A172 (cell line): ENCODE measurements at places on chromosomes 16 and 17. TPM values are rescaled to one million over a fixed set of nuclear protein-coding genes. Genes with fewer than 3 reads are reported as not detected.

- DNase-seq = no peak
Measured at GRCh38 chr16:5175266-5175665, 77.7 kb upstream of the EEF2KMT start.

TRPV3 gene
- 1.2 and 1.8 TPM in 2 replicates for total RNA-seq

DNA sequence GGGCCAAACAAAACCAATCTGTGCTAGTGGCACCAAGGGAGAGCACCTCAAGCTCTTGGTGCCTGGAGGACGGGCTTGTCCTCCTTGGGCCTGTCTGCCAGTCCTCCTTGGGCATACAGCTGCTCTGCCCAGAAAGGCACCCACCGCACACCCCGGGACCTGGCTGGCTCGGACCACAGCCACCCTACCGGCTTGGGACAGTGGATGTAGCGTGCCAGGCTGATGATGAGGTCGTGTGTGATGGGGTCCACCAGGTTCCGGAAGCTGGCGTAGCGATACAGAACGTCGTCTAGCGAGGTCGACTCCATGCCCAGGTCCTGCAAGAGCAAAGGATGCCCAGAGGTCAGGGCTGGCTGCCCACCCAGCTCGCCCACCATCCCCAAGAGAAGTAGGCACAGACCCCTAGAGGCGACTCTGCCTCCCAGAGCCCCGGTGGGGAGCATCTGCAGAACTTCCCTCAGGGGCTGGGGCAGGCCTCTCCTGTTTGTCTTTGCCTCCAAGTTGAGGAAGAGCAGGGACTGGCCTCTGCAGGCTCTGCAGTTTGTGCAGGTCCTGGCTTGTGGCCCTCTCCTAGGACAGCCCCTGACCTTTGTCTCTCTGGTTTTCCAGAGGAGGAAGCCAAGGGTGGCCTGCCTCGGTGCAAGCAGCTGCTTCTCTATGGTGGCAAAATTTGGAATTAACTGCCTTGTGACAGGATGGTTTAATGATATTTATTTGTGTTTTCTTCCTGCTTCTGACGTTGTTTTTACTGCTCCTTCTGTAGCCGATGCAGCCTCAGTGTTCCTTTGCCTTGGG, 29.7 kb downstream of the LRRC75A start:
- no peak for DNase-seq

GRCh38 chr16:78060809-78061208, 38.5 kb downstream of the CLEC3A start:
- no peak for DNase-seq

DNA sequence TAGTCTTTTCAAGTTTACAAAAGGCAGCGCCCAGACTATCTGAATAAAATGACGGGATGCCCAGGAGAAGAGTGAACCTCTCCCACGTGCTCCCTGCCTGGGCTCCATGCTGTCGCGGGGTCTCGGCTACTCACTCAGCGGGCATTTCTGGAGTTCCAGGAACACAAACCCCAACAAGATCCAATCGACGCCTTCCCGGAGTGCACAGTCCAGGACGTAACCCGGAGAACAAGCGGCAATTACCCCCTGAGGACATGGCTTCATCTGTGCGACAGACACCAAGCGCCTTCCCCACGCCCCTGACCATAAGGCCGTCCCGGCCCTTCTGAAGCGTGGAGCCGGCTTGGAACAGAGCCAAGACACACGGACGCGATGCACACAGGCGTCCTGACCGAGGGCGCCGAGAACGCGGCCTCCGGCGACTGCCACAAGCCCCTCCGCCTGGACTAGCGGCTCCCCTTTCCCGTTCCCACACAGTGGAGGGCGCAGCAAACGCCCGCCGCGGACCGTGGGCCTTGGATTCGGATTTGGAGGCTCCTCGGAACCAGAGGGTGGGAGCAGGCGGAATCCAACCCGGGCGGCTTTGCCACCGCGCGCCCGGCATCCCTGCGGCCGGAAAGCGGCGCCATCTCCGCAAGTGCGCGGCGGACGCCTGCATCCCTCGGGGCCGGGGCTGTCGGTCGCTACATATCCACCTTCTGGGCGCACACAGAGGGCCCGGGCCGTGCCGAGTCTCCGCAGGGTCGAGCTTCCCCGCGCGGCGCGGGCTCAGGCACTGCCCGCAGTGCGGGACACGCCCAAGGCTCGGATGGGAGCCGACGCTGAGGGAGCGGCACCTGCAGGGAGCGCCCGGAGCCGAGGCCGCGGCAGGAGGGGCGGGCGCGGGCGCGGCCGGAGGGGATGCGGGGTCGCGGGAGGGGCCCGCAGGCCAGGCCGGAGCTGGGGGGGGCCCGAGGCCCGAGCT, 725 bp downstream of the ABCA3 start:
- DNase-seq = peak; percentile 8

GRCh38 chr16:82229800-82230619, 60.0 kb upstream of the MPHOSPH6 start:
- peak; percentile 74 for DNase-seq

GRCh38 chr17:61402978-61403800, 3.5 kb downstream of the TBX2 start:
- no peak for DNase-seq

OSGIN1 gene
- total RNA-seq = 6.2 and 10.6 TPM in 2 replicates

- DNase-seq = no peak
Measured at GRCh38 chr17:61265397-61265796, 134.2 kb upstream of the TBX2 start.

ZNF423 gene
- total RNA-seq = not detected in 2 replicates

DNA sequence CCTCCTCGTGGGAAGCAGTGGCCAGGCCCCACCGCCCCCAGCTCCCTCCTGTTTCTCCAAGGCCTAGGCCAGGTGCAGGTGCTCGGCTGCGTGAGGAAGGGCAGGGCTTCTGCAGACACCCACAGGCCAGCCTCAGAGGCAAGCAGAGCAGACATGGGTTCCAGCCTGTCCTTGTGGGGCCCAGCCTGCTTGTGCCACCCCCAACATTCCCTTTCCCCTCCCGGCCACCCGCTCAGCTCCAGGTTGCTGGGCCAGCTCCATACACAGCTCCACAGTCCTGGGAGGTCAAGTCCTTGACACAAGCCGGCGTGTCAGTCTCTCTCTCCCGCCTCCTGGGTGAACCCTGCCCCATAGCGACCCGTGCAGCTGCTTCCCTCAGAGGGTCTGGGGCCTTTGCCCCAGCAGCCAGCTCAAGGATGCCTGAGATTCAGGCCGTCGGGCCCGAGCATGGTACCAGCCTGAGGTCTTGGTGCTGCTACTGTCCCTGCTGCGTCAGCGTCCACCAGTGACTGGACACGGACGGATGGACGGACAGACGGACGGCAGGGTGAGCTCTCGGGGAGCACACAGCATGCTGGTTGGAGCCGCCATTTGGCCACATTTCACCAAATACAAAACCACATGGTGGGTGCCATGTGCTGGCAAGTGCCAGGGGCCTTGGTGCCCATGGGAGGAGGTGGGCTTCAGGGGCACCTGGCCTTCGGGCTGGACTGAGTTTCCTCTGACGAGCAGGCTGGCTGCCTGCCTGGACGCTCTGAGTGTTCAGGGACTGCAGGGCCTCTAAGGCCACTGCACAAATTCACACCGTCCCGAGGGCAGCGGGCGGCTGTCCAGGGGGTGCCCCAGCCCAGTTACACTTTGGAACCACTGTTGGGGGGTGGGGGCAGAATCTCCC, 8.0 kb downstream of the SECTM1 start:
- no peak for DNase-seq

- no peak for DNase-seq
Measured at GRCh38 chr17:81132770-81133723, 32.3 kb upstream of the PVALEF start.

DNA sequence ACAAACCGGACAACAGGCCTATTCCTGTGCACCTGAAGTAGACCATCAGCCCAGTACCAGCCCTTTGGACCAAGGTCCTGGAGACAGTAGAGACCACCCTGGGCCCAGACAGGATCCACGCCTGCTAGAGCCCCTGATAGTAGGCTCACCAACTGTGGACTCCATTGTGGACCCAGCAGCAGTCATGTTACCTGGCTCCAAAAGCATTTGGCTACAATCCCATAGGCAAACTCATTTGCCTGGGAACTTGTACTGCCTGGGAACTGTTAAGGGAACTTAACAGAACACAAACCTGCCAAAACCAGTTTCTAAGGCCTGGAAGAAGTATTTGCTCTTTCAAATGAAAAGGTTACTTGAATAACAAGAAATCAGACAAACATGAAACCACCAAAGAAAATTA, 10.0 kb upstream of the ACSM1 start:
- DNase-seq = no peak

DNA sequence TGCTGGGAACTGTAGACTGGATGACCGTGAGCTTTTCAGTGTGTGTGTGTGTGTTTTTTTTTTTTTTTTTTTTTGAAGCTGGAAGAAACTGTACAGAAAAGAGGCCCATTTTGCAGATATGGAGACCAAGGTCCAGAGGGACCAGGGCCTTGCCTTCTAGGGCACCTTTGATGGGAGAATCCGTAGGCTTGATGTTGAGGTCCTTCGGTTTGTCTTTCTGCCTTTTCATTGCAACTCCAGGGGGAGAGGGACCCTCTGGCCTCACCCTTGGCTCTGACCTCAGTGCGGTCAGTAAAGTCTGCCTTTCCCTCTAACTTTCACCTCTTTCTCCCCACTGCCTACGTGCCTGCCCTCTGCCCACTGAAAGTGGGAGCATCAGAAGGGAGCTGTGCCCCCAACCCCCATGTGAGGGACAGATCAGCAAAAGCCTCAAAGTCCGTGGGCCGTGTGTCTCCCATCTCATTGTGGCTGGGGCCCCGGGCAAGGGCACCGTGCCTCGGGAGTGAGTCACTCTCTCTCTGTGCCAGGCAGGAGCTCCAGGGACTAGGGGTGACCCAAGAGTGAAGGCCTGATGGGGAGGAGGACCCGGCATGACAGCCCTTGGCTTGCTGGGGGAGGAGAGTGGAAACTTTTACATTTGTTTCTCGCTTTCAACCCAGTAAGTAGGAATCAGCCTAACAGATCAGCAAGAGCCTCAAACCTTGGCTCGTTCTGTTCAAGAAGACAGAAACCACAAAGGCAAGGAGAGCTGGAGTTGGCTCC, 123.6 kb downstream of the CMIP start:
- DNase-seq = peak; percentile 82

KRT25 gene
- total RNA-seq = not detected in 2 replicates

DNA sequence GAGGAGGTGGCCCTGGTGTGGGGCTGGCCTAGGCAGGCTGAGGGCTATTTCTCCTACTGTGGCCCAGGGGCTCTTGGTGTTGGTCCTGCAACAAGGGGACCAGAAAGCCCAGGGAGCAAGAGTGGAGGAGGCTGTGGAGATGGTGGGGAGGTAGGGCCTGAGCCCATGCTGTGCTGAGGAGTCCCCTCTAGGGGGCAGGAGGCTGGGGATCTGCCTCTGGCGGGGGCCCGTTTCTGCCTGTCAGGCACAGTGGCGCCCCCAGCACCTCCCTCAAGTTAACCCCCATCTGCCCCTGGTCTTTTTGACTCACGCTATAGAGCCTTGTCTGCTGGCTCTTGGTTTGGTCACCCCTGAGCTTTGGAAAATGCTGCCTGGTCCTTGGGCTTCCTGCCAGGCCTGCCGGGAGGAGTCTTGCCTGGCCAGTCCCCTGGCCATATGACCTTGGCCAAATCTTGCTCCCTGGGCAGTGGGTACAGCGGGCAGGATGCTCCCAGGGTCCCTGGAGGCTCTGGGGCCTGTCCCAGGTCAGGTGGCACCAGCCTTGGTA, 5.9 kb downstream of the BAIAP2 start:
- peak; percentile 44 for DNase-seq

DNA sequence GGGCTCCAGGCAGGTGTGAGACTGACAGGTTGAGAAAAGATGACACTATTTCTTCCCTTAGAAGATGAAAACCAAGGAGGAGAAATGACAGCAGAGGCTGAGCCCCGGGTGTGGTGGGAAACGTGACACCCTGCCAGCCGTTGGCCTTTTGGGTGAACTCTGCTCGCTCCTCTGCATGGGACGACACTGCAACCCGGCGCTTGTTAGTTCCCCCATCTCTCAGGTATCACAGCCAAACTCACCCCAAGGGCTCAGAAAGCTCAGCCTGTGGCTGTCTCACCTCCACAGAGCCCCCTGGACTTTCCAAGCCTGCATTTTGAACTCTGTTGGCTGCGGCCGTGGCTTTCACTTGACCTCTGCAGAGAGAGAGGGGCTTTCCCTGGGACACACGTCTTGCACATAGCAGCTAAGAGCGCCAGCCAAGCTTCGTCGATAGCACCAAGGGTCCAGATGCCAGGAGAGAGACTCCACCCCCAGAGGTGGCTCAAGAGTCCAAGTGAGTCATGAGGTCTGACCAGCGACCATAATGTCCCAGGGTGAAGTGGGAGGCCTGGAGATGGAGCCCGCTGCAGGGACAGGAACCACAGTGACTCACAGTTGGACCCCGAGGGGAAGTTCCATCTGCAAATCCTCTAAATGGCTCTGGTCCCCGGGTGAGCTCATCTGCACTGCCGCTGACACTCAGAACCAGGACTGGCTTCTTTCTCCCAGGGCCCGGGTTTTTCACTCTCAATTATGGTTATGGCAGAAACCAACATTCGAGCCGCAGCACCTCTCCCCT, 301.9 kb downstream of the SOX9 start:
- DNase-seq = peak; percentile 100

CEMP1 gene
- total RNA-seq = not detected in 2 replicates

DNA sequence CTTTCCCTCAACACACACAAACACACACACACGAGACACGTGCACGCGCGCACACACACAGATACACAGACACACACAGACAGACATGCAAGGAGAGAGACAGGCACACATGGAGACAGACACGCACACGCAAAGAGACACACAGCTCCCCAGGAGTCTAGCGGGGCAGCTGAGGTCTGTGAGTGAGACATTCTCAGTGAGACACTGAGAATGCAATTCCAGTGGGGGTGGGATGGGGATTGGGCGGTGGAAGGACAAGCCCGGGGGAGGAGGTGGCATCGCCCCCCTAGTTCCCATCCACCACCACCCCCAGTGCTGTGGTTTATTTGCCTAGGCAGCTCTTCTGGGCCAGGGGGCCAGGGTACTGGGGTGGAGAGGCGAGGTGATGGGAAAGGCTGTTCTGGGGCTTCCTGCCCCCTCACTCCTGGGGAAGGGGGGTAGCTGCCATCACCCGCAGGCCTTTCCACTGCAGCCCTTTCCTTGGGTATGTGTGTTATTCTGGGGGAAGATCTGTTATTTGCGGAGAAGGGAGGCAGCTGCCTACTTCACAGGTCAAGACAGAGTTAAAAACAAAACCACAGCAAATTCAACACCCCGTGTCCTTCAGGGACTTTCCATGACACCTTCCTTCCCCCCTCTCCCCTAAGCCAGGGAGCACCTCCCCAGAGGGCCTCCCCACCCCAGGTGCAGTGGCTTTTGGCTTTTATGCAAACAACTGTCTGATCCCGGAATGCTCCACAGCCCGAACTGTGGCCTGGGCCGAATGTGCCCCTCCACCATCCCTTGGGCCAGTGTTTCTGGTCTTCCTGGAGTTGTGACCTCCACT, 18.0 kb downstream of the GRB7 start:
- no peak for DNase-seq

- DNase-seq = no peak
Measured at GRCh38 chr16:61540216-61540615, 496.0 kb downstream of the CDH8 start.
